ENCODE measurements at places on chromosomes 3 and 15. TPM values are rescaled to one million over a fixed set of nuclear protein-coding genes. Genes with fewer than 3 reads are reported as not detected.

Gene ECE2
- polyA plus RNA-seq, result 3.1 TPM

Gene NSMCE3
- 12.0 TPM for polyA plus RNA-seq

Gene ACTC1
- polyA plus RNA-seq, result 2.6 TPM

Gene RHCG
- polyA plus RNA-seq, result 1.0 TPM

Gene SYNPR
- polyA plus RNA-seq, result 8.6 TPM

Gene CPNE4
- 22.2 TPM for polyA plus RNA-seq

Gene LRRC3B
- polyA plus RNA-seq, result 14.7 TPM

Gene DNAH12
- polyA plus RNA-seq, result 0.77 TPM

Gene AQP9
- polyA plus RNA-seq, result not detected

Gene ARHGAP31
- 1.6 TPM for polyA plus RNA-seq

Gene MED12L
- polyA plus RNA-seq, result 3.2 TPM

Gene SNUPN
- 40.5 TPM for polyA plus RNA-seq

Gene ACVR2B
- 2.2 TPM for polyA plus RNA-seq

Gene AGTR1
- 6.6 TPM for polyA plus RNA-seq

Gene AADACL2
- polyA plus RNA-seq, result not detected

Gene C2CD4A
- polyA plus RNA-seq, result not detected

Gene THRB
- polyA plus RNA-seq, result 5.6 TPM

Gene COMMD4
- 19.0 TPM for polyA plus RNA-seq

Gene ST6GAL1
- polyA plus RNA-seq, result 1.5 TPM

Gene MEX3B
- 3.7 TPM for polyA plus RNA-seq

Gene CCDC54
- polyA plus RNA-seq, result not detected

Gene C3orf38
- 27.5 TPM for polyA plus RNA-seq

Gene MEIS2
- 1.1 TPM for polyA plus RNA-seq

Gene RTP3
- polyA plus RNA-seq, result not detected

Gene SPATA12
- not detected for polyA plus RNA-seq

Gene CFAP44
- polyA plus RNA-seq, result 3.2 TPM

Gene CNTN4
- polyA plus RNA-seq, result 49.9 TPM

Gene PLSCR2
- polyA plus RNA-seq, result 9.1 TPM

Gene FRMD5
- 14.7 TPM for polyA plus RNA-seq

Gene CNTN6
- 47.8 TPM for polyA plus RNA-seq

Gene GABRA5
- polyA plus RNA-seq, result 27.8 TPM

Gene ACKR2
- 0.73 TPM for polyA plus RNA-seq

Gene DISP2
- 15.7 TPM for polyA plus RNA-seq

Gene DLEC1
- polyA plus RNA-seq, result not detected

Gene LDHAL6B
- not detected for polyA plus RNA-seq

Gene CCR1
- not detected for polyA plus RNA-seq

Gene NIPA2
- polyA plus RNA-seq, result 68.4 TPM

Gene COLQ
- not detected for polyA plus RNA-seq

Gene PCOLCE2
- polyA plus RNA-seq, result not detected

Gene B3GNT5
- polyA plus RNA-seq, result 65.3 TPM

Gene RAB6B
- polyA plus RNA-seq, result 4.5 TPM

Gene DPPA4
- polyA plus RNA-seq, result not detected

Gene ASB14
- polyA plus RNA-seq, result 0.13 TPM

Gene SAMD7
- polyA plus RNA-seq, result not detected

Gene CDHR4
- not detected for polyA plus RNA-seq

Gene GPR149
- polyA plus RNA-seq, result not detected

Gene WDR49
- polyA plus RNA-seq, result 3.2 TPM

Gene HTR3D
- polyA plus RNA-seq, result not detected

Gene CHRNA3
- polyA plus RNA-seq, result 3.5 TPM

Gene ONECUT1
- polyA plus RNA-seq, result not detected

Gene RLBP1
- not detected for polyA plus RNA-seq

Gene TM4SF18
- not detected for polyA plus RNA-seq

Gene EXOG
- polyA plus RNA-seq, result 16.2 TPM

Gene STRIT1
- not detected for polyA plus RNA-seq

Gene CTXND1
- polyA plus RNA-seq, result 1.7 TPM

Gene MEGF11
- 1.1 TPM for polyA plus RNA-seq

Gene CKMT1B
- 92.8 TPM for polyA plus RNA-seq

Gene TUSC7
- 5.7 TPM for polyA plus RNA-seq

Gene ITIH1
- not detected for polyA plus RNA-seq
